ENCODE measurements at places on chromosomes 2 and 18.

DNA sequence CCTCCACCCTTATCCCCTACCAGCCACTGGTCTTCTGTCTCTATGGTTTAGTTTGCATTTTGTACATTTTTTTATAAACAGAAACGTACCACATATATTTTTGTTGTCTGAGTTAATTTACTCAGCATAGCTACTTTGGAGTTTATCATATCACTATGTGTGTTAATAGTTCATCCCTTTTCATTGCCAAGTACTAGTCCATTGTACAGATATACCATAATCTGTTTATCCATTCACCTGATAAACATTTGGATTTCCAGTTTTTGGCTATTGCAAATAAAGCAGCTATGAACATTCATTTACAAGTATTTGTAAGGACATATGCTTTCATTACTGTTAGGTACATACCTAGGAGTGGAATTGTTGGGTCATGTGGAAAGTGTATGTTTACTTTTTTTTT, 123.6 kb downstream of the RHBDD1 start:
- DNase-seq, result no peak

GRCh38 chr18:72181241-72181764, 362.8 kb downstream of the CBLN2 start:
- no peak for DNase-seq

DNA sequence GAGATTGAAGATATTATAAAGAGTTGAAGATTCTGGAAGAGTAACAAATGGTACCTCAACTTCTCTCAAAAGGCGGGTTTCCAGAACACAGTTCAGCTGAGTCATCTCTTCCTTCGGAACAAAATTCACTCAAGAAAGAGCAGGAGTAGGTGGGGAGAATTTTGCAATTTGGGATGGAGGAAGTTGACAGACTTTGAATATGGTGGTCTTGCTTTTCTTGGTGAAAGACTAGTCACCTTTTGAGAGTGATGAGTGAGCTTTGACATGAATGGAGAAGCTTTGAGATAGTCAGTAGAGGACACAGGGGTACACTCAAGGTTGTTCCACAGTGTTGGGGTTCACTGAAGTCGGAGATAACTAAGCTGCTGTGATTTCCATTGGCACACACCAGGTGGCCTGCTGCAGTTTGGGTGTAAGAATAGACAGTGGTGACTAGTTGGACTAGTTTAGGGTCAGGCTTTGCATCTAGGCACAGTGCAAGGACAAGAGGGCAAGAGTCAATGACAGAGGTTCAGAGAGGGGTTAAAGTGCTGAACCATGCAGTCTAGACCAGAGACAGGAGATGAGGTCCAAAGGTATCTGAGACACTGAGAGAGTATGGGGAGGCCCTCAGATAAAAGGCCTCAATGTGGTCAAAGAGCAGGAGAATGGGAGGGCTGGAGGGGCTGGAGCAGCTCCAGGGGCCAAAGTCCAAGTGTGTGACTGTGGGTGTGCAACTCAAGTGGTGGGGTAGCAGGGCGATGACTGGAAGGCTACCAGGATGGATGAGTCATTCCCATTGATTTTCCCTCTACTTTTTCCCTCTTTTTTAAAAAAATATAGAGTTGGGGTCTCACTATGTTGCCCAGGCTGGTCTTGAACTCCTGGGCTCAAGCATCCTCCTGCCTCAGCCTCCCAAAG, 7.7 kb downstream of the CCL20 start:
- no peak for DNase-seq

DNA sequence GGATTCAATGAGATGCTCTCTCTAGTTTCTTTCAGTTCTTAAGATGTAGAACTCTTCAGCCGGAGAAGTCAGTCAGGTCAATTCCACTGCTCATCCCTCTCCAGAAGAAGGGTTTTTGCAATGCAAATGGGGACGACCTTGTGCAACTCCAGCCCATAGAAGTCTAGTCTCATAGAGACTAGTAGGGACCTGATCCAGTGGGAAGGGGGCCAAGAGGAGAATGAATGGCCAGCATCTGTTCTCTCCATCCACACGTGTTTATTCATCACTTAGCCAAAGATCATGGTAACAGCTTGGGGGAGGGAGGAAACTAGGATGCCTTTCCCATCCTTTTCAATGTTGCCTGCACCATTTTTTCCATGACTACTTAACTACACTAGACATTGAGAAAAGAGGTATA, 120.2 kb downstream of the LAMA3 start:
- no peak for DNase-seq

GRCh38 chr2:191280834-191281756, 35.9 kb downstream of the MYO1B start:
- no peak for DNase-seq

GRCh38 chr2:84131278-84131830, 327.7 kb downstream of the SUCLG1 start:
- no peak for DNase-seq

- DNase-seq, result no peak
Observed at GRCh38 chr2:44450082-44450481, 88.3 kb downstream of the CAMKMT start.

DNA sequence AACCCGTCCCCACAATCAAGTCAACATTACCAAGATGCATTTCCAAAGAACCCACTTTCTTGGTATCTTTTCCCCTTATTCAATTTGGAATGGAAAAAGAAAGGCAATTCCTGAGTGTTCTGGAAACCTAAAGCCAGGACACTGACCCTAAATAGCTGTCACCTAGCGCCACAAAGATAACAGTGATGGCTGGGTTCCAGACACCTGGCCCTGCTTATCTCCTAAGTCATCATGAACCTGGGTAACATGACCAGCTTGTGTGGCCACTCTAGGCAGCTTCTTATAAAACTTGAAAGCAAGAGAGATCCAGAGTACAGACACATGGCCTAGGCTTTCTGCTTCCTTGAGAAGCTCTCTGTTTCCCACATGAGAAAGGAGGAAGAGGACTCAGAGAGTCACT, 95.4 kb downstream of the BOD1L2 start:
- no peak for DNase-seq

DNA sequence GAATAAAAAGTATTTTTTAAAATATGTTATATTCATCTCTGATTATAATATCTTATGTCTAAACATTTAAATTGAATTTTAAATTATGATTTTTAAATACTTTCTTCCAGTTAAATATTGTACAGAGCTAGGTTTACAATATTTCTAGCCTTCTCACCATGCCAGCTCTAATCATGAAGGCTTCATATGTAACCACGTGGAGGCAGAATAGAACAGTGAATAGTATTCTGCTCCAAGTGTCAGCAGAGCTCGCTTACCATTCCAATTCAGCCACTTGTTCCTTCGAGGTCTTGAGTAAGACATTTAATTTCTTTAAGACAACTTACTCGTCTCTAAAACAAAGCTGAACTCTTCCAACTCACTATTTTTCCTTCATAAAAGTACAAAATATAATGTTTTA, 871.8 kb downstream of the SUCLG1 start:
- DNase-seq, result no peak

DNA sequence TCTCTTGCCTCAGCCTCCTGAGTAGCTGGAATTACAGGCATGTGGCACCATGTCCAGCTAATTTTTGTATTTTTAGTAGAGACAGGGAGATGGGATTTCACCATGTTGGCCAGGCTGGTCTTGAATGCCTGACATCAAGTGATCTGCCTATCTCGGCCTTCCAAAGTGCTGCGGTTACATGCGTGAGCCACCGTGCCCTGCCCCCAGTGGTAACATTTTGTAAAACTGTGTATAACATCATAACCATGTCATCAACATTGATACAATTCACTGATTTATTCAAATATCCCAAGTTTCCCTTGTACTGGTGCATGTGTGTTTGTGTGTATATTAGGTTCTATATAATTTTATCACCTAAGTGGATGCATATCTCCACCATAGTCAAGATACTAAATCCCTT, 70.0 kb downstream of the PDCL3 start:
- DNase-seq, result no peak

DNA sequence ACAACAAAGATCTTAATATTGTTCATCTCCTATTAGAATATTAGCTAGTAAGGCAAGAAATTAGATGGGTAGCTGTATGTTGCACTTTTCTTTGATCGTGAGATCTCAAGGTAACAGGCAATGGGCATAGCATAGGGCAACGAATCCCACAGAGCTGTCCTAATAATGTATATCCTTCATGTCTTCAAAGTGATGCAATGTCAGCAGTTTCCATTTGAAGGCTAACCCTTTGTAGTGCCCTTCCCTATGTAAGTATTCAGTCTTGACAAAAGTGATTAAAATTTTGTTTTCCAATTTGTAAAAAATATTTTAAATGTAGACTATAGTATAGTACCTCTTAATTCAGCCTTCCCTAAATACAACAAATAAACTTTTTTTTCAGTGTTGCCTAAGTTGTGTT, 112.5 kb downstream of the PKP4 start:
- DNase-seq, result no peak

DNA sequence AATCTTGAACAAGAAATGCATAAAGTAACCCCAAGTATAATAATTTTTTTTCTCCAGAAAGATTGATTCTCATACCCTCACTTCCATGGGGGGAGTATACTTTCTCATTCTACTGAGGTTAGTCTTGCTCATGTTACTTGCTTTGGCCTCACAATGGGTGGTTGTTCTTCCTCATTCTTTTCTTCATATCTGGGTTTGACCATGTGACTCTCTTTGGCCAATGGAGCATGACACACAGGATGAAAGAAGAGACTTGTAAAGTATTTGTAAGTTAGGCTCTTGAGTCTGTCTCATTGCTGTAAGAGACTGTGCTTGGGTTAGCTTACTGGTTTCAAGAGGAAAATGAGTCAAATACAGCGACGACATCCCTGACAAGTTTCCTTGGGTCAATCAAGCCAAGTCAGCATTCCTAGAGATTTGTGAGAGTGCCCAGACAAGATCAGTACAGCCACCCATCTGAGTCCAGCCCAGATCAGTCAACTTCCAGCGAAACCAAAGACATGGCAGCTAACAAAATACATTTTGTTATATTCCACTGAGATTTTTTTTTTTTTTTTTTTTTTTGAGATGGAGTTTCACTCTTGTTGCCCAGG, 970.2 kb downstream of the BCL11A start:
- no peak for DNase-seq

- DNase-seq, result no peak
Observed at GRCh38 chr2:83006961-83007360, 1452.1 kb downstream of the SUCLG1 start.

- DNase-seq, result no peak
Observed at GRCh38 chr18:35127201-35127600, 86.0 kb downstream of the MAPRE2 start.

- peak; percentile 83 for DNase-seq
Observed at GRCh38 chr2:42132966-42133641, 36.0 kb upstream of the EML4 start.

GRCh38 chr2:13481201-13481600, 764.5 kb downstream of the TRIB2 start:
- no peak for DNase-seq

DNA sequence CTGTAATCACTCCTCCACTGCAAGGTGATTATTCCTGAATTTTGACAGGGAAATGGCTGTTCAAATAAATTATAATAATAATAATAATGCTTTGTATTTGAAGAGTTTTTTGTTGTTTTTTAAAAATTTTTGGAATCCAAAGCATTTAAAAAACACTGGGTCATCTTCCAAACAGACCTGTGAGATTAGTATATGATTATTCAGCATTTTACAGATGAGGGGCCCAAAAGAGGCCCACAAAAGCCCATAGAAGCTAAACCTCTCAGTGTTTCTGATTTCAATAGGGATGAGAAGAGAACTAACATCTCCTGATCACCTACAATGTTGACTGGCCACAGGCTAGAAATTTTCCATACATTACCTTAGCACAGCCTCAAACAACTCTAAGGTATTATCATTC, 8.0 kb upstream of the POLR2D start:
- no peak for DNase-seq

- DNase-seq, result no peak
Observed at GRCh38 chr2:121479882-121480522, 50.7 kb upstream of the RNU4ATAC start.

DNA sequence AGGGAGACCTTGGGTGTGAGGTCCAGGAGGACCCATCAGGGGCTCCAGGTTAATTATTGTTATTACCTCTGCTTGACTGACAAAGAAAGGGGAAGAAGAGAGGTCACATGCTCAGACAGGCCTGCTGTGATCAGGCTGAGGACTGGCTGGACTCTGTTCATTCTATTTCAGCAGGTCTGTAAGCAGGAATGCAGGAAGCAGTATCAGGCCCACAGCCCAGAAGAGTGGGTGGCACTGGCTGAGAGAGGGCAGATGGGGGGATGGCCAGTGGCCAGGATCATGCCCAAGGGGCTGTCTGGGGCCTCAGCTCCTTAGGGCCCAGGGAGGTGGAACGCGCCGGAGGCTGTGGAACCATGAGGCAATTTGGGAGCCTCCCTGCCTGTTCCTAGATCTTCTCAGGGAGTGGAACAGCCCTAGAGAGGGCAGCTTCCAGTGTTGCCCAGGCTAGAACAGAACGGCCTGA, 43.7 kb upstream of the ZBTB7C start:
- no peak for DNase-seq

GRCh38 chr2:241615041-241615440, 21.9 kb downstream of the THAP4 start:
- no peak for DNase-seq

GRCh38 chr2:160114020-160114419, 51.6 kb upstream of the PLA2R1 start:
- DNase-seq, result no peak

GRCh38 chr2:110166266-110166665, 38.5 kb downstream of the NPHP1 start:
- no peak for DNase-seq

GRCh38 chr2:42128721-42129486, 40.2 kb upstream of the EML4 start:
- DNase-seq, result no peak

DNA sequence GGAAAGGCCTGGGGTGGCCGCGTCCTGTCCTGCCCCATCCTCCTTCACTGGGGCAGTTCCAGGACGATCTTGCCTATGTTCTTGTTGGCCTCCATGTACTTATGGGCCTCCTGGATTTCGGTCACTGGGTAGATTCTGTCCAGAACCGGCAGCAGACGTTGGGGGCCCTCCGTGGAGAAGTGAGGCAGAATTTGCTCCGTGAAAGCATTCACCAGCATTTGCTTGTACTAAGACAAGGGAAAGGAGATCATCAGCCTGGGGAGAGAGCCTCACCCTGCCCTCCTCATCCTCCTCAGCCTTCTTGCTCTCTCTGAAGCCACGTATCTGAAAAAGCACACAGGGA, 1.4 kb upstream of the SF3B6 start:
- DNase-seq, result no peak

GRCh38 chr2:174681099-174682006, 82.9 kb downstream of the CHRNA1 start:
- no peak for DNase-seq

DNA sequence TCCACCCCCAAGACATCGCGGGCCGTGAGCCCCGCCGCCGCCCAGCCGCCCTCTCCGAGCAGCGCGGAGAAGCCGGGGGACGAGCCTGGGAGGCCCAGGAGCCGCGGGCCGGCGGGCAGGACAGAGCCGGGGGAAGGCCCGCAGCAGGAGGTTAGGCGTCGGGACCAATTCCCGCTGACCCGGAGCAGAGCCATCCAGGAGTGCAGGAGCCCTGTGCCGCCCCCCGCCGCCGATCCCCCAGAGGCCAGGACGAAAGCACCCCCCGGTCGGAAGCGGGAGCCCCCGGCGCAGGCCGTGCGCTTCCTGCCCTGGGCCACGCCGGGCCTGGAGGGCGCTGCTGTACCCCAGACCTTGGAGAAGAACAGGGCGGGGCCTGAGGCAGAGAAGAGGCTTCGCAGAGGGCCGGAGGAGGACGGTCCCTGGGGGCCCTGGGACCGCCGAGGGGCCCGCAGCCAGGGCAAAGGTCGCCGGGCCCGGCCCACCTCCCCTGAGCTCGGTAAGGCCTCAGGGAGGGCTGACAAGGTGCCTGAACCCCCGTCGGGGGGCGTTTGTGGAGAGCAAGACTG, 14.2 kb downstream of the SPEG start:
- DNase-seq, result no peak

Data from activated gamma-delta T cell treated with anti-CD3 and anti-CD28 coated beads, Interleukin-2, amount 50 U/mL, for 16 hours (primary cell).